ENCODE measurements at places on chromosomes 2 and 18.

GRCh38 chr2:83967854-83968253 is 491.2 kb downstream of the SUCLG1 start:
- DNase-seq, result no peak

GRCh38 chr2:176088937-176089842 is 3.3 kb upstream of the HOXD13 start:
- DNase-seq, result no peak

GRCh38 chr18:39913672-39914366 is 2041.2 kb upstream of the PIK3C3 start:
- DNase-seq, result no peak

DNA sequence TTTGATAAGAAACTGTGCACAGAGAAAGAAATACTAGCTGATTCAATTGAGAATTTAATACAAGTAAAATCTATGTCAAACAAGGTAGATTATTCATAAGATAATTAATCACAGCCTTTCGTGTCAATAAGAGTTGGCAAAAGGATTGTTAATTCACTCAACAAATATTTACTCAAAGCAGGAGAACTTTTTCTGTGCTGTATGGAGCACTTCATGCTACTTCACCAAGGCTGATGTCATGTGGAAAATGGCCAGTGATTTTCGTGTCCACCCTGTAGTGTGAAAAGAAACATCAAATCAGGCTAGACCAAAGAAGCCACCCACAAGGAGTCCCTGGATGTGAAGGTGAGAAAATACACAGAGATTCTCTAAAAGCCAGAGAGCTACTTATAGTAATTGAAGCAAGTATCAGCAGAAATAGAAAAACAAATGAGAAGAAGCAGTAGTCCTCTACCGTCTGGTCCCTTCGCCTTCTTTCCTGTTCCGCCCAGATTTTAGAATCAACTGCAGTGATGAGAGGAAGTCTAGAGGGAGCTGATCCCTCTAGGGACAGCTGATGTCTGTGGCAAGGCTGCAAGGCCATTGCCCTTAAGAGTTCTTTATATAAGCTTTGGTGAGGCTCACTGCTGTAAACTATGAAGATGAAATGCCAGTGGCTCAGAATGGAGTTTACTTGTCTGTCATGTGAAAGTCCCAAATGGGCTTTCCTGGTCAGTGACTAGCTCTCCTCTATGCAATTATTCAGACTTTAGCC is 201.3 kb upstream of the APCDD1 start:
- DNase-seq, result no peak

DNA sequence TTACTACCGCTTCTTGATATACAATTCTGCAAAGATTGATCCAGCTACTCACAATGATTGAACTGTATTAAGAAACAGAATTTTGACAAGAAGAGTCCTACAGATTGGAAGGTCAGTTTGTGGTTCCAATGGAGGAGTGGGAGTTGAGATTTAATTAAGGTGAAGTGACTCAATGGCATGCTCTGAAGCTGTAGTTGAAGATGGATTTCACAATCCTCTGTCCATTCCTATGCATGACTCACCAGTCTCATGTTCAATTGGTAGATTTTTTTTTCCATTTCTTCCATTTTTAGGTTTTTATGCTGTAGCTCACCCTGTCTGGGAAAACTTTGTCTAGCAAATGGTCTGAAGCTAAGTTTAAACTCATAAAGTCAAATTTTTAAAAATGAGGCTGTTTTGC is 83.3 kb downstream of the DPP4 start:
- no peak for DNase-seq

DNA sequence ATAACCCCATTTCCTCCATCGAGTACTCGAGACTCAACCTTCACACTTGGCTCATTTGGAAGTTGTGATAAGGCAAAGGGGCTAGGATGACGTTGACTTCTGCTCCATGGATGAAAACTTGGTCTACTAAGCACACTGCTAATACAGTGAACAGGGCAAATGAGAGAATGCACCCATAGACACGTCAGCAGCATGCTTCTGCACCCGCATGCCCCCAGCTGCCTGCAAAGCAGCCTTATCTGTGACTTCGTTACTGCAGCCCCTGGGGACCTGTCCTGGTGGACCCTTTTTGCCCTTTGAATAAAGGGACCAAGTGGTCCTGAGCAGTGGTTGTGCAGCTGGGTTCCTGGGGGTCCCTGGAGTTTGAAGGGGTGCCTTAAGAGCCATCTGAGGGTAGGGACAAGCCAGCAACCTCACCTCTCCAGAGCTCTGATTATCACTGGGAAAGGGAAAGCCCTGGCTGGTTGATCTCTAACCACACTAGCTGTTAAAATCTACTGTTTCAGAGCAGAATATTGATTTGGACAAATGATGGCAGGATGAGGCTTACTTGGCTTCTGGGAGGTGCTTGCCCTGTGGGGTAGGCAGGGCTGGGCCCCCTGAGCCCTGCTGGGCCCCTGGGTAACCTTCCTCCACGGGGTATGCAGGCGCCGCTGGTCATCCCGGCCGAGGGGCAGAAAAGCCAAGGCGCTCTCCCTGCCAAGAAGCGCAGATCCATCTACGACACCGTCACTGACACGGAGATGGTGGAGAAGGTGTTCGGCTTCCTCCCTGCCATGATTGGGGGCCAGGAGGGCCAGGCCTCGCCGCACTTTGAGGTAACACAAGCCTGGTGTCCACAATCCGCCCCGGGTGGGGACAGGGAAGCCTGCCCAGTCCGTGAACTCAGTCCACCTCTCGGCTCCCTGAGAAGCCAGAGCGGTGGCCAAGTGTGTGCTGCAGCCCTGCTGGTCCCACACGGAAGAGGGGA is 37.6 kb upstream of the GPR17 start:
- no peak for DNase-seq

DNA sequence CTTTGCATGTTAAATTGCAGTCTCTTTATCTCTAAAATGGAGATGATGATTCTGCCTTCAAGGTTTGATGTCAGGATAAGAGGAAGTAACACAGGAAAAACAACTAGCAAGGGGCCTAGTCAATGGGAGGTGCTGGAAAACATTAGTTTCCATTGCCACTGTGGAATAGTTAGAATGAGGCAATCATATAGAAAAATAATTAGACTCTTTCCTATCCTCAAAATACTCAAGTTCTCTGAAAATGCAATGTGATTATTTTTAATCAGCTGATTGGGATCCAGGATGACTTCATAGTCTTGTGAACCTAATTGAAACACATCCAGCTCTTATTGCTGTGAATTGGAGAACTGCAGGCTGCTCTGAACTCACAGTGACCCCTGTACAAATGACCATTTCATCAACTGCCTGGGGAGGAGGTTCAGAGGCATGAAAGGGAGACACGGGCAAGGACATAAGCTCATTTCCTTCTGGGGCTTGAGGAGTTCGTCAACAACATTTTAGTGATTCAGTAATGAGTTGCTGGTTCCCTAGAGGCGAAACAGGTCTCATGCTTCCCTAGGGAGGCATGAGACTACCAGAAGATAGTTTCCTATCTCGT is 422.5 kb downstream of the LPIN1 start:
- no peak for DNase-seq

DNA sequence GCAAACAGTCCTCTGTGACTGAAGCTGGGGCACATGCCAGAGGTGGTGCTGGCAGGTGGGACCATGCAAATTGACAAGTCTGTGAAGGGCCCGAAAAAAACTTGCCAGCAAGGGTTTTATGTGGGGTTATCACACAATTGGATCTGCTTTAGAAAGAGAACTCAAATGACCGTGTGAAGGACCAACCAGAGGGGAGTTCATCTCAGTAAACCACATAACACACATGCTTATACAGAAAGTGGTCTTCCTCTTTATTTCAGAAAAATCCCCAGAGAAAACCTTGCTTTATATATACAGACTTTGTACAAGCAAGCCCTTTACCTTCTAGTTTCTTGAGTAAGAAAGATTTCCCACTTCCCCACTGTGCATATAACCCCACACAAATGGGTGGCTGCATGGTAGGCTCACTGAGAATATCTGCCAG is 46.7 kb downstream of the KIDINS220 start:
- no peak for DNase-seq

DNA sequence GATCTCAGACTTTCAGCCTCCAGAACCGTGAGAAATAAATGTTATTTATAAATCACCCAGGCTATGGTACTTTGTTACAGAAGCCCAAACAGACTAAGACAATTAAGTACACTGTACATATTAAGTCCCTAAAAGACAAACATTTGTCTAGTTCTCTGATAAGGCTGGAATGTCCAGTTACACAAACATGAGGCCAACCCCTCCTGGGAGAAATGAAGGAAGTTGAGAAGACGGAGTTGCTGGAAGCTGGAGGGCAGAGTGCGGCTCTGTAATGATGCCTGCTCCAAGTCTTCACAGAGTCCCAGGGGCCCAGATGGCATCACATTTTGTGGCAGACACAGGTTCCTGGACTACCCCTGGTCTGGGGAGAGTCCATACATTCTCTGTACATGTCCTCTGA is 79.2 kb upstream of the ST8SIA3 start:
- DNase-seq, result no peak

GRCh38 chr2:241849616-241850543 is 8.8 kb downstream of the PDCD1 start:
- DNase-seq, result no peak

DNA sequence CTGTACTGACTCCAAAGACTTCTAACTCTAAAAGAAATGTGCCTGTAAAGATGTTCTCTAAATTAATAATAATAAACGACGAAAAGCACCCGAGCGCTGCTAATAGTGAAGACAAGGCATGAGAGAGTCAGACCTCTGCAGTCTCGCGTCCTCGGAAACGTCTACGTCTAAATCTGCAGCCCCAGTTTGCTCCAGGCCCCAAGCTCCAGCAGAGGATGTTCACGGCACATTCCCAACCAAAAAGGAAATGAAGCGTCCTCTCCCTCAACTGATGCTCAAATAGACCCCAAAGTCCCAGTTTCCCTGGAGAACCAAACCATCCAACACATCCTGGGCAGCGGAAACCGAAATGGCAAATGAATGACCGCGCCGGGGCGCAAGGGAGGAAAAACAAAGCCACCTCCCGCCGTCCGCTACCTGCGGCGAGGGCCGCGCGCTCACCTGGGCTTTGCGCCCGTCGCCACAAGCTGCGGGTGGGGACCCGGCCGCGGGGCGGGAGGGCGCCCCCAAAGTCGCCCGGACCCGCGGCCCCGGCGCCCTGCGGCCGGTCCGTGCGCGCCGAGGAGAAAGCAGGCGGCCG is 47.1 kb upstream of the CCDC150 start:
- no peak for DNase-seq

- DNase-seq, result no peak
Measured at GRCh38 chr2:24179683-24180082, 4.8 kb downstream of the FAM228A start.

GRCh38 chr2:230012267-230012884 is 56.3 kb downstream of the SLC16A14 start:
- DNase-seq, result no peak

GRCh38 chr2:137252934-137253333 is 487.6 kb downstream of the THSD7B start:
- DNase-seq, result no peak
